ENCODE measurements at places on chromosomes 13 and 19.
A peak's percentile ranks its signal among the peaks of the same experiment; 100 is the strongest.

DNA sequence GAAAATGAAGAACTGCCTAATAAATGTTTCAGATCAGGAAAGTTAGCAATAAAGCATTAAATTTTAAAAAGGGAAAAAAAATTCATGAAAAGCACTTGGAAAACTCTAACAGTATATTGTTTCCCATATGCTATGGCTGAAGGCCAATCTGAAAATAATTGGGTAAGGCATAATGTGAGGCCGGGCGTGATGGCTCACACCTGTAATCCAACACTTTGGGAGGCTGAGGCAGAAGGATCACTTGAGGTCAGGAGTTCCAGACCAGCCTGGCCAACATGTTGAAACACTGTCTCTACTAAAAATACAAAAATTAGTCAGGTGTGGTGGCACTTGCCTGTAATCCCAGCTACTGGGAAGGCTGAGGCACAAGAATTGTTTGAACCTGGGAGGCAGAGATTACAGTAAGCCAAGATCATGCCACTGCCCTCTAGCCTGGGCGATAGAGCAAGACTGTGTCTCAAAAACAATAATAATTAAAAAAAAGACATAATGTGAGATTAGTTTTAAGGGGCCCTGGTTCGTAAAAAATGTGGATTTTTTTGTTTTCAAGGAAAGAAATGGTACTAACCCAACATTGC, 15.2 kb downstream of the INTS6 start:
- no peak for DNase-seq

GRCh38 chr13:31824705-31825517, 85.6 kb downstream of the RXFP2 start:
- DNase-seq = no peak

GRCh38 chr13:36414461-36414860, 17.8 kb upstream of the CCNA1 start:
- no peak for DNase-seq

GRCh38 chr13:100581504-100581903, 7.1 kb downstream of the GGACT start:
- no peak for DNase-seq

GRCh38 chr13:61146158-61146557, 269.5 kb downstream of the PCDH20 start:
- no peak for DNase-seq

- DNase-seq = no peak
Measured at GRCh38 chr19:8185343-8186068, 23.7 kb upstream of the CERS4 start.

GRCh38 chr19:12481781-12482508, 2.7 kb downstream of the ZNF709 start:
- no peak for DNase-seq

DNA sequence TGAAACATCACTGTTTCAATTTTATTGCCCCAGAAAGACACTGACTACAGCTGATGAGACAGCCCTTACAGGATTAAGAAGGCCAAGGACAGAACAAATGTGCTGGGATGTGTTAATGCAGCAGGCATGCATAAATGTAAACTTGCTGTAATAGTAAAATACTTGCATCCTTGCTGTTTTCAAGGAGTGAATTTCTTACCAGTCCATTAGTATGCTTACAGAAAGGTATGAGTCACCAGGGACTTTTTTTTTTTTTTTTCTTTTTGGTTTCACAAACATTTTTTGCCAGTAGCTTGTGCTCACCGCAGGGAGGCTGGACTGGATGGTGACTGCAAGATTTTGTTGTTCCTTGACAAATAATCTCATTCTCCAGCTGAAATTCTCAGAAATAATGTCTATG, 55.1 kb downstream of the GPR180 start:
- DNase-seq = no peak

DNA sequence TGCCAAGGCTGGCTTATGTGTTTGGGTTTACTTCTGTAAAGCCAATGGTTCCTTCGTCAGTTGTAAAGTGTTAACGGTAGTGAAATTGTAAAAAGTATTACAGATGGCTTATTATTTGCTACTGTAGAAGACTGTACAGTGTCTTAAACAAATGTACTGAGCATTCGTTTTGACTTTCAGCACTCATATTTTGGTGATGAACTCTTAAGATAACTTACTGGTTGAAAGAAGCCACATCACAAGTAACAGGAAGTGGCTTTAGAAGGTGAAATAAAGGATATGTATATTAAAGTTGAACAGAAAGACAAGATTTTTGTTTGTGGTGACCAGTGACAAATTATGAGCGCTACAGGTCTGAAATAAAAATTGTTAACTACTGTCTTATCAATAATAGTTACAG, 64.2 kb downstream of the URI1 start:
- no peak for DNase-seq

GRCh38 chr19:40055832-40056504, at the start of gene ZNF780B:
Gene ZNF780B, minus strand, starts transcription at chr19:40056231. Its CDS starts 5,899 bp downstream, at chr19:40050332.
- peak; percentile 55 for DNase-seq

- no peak for DNase-seq
Measured at GRCh38 chr19:38989066-38989605, 13.6 kb upstream of the FBXO17 start.

DNA sequence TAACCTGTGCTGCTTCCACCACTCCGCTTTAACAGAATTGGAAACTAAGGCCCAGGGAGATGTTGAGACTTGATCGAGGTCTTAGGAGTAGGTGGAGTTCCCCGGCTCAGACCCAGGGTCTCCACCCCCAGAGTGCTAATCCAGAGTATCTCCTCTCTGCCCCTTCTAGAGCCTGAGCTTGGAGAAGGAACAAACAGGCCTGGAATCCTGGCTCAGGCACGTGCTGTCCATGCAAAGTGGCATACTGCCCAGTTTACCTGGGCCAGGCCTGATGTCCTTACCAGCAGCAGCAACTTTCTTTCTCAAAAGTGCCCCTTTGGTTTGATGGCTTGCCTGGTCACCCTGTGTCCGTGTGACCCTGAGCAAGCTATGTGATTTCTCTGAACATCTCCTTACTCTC, 3.7 kb downstream of the SYNGR4 start:
- no peak for DNase-seq

DNA sequence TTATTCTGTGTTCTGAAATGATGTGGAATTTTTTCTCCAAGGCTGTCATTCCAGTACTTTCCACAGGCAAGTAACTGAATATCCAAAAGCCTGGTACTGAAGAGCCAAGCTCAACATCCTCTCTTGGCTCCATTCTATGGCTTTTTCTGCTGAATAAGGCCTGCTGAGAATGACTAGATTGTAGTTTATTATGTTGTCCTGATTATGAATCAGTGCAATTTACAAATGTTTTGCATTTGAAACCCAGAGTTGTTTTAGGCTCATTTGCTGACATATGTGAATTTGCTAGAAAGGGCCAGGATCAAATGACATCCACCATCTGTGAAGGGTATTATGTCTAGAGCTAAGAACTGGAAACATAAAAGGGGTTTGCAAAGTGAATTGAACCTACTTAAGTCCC, 596.6 kb downstream of the KCTD12 start:
- no peak for DNase-seq

DNA sequence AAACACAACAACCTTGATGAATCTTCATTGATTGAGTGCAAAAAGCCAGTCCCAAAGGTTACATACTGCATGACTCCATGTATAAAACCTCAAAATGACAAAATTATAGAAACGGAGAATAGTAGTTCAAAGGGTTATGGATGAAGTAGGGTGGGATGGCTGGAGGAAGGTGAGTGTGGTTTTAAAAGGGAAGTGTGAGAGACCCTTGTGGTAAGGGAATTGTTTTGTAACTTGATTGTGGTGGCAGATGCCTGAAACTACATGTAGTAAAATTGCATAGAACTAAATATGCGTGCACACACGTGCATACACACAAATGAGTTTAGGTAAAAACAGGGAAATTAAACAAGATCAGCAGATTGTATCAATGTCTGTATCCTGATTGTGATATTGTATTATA, 340.7 kb downstream of the MTUS2 start:
- DNase-seq = no peak

GRCh38 chr13:27988520-27988919, at the start of gene URAD:
Gene URAD, minus strand, starts transcription at chr13:27988693. Its CDS starts 56 bp downstream, at chr13:27988637.
- no peak for DNase-seq

- no peak for DNase-seq
Measured at GRCh38 chr13:41152005-41152404, 19.4 kb upstream of the KBTBD6 start.

- no peak for DNase-seq
Measured at GRCh38 chr13:80214050-80214449, 126.9 kb downstream of the SPRY2 start.

GRCh38 chr19:51468545-51468920, 9.8 kb upstream of the CEACAM18 start:
- no peak for DNase-seq

GRCh38 chr13:44120849-44121755, 241.4 kb downstream of the LACC1 start:
- DNase-seq = no peak

DNA sequence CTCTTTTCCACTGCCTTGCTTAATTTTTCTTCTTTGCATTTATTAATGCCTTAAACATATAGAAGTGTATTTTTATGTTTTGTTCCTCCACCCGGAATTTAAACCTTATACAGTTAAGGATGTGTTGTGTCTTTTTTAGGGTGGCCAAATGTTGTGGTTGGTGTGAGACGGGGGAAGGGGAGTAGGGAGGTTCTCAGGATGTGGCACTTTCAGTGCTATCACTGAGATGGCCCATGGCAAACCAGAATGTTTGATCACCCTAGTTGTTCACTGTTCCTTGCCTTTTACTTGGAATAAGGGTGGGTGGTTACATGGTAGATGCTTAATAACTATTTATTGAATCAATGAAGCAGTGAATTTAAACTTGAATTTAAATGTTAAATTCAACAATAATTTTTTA, 216.0 kb upstream of the SLITRK1 start:
- no peak for DNase-seq

GRCh38 chr13:31937436-31937835, 94.1 kb upstream of the FRY start:
- DNase-seq = no peak

DNA sequence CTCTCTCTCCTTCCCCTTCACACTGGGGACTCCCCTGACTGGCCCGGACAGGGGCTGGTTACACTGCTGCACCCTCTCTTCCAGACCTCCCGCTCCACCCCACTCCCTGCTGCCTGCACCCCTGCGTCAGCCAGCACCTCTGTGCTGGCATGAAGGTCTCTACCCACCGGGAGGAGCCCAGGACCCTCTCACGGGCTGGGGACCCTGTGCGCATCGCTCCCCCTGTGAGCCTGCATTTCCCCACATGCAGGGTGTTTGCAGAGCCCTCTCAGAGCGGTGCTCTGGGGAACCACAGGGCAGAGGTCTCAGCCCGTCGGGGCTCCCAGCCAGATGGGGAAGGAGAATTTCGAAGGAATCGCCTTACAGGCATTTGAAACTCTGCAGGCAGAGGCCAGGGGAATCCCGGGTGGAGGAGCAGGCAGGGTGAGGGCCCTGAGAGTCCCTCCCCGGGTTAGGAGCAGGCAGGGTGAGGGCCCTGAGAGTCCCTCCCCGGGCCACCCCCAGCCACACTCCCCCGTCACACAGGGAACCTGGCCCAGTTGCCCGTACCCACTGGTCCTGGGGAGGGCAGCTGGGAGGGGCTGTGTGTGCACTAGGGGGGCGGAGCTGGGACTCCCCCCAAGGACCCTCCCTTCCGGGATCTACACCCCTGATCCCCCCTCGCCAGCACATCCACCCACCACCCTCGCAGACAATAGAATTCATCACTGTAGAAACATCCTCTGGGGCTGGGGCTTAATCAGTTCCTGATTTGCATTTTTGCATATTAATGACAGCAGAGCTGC, 16.3 kb upstream of the TCF3 start:
- no peak for DNase-seq

DNA sequence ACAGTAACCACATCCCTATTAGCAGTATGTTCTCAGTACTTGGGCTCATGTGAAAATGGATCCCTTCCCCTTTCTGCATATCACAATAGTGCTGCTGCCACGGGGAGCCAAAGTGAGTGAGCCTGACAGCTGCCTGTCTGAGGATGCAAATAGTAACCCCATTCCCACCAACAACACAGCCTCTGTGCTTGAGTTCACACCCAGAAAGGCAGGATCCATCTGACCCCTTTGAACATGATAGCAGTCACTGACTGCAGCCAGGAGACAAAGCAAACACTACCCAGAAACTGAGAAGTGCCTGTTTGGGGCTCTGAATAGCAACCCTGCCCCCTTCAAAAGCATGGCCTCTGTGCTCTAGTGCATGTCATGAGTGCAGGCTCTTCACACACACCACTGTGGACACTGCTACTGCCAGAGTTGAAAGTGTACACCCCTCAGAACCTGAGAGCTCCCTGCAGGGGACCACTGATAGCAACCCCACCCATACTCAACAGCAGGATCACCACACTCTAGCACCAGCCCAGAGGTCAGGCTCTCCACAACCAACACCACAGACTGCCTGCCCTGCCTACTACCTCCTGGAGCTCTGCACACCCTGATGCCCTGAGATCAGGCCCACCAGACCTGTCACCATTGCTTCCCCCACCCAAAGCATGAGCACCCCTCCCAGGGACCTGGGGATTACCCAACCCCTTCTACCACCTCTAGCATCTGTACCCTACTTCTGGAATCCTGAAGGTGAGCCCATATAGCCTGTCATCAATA, 1563.5 kb upstream of the PRR20A start:
- DNase-seq = no peak

DNA sequence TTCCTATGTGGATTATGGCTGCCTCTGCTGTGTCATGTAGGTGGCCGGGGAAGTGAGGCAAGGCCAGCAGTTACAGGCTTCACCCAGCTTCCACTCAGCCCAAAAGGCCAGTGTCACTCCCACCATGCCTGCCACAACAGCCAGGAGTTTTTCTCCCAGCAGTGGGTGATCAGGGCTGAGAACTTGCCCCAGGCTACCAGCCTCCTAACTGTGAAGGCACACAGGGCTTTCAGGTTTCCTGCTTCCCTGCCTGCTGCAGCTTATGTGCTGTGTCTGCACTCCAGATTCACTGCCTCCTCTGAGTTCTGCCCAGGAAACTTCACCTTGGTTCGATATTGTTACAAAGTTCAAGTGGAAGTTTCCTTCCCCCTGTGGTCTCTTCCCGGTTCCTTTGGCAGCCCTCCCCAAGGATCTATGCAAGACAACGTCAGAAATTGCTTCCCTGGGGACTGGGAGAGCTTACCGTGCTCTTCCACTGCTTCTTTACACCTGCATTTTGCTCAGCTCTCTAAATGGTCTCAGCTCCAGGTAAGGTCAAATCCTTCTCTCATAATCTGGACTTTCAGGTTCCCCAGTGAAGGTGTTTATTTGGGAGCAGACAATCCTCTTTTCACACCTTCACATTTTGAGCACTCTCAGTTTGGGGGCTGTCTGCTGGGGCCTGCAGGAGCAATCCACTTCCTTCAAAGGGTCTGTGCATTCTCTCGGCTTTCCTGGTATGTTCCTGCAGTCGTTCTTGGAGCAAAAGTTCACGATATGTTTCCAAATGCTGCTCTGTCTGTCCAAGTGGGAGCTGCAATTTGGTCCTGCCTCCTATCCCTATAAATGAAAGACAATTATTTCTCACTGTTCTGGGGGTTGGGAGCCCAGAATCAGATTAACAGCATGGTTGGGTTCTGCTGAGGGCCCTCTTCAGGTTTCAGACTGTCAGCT, 1730.1 kb upstream of the PRR20A start:
- DNase-seq = no peak

DNA sequence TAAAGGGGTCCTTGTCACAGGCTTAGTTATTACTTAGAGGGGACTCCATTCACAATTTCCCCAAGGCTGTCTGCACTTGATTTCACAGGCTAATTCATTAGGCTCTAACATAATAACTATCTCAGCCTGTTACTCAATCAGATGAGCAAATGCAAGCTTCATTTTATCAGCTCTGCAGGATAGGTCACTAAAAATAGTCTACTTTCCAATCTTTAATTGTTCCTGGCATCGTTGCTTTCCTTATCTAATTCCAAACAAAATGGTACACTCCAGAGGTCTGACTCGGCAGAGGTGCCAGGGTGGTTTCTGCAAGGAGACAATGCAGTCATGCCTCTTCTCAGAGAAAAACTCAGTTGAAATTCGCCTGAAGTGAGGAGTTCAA, 69.7 kb upstream of the SLC15A1 start:
- no peak for DNase-seq
